Fibroblast of skin of back (primary cell): ENCODE measurements at places on chromosomes 5 and 9.

GRCh38 chr9:25677301-25678146 is 720 bp downstream of the TUSC1 start:
- DNase-seq = peak; percentile 81

DNA sequence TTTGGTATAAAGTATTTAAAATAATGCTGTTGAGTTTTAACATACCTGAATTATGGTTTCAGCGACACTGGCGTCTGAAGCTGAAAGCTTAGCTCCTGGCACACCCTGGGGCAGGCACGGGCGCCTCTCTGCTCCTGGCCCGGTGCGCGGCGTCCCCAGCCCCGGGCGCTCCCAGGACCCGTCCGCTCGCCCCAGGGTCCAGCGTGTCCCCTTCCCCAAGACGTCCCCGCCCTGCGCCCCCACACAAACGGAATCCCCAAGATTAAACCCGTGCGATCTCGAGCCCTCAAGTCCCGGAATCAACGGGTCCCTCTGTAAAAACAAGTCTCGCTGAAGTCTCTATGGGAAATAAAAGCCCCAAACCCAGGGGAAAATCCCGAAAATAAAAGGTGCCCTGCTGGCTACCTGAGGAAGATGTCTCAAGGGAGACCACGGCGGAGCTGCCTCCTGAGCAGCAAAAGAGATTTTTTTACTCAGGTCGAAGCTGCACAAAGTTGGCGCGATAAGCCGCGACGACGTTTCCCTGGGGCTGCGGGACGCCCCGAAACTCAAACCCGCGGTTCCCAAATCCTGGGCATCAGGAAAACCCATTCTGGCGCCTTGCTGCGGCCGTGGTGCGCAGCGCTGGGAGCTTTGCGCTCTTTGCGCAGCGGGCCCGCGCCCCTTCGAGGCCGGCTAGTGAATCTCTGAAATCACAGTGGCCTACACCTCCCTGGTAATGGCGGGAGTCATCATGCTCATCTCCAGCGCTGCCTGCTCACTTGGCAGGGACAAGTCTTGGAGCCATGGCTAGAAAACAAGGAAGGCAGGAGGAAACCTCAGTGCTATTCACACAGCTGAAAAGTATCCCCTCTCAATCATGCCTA is 6.3 kb upstream of the IFNA8 start:
- DNase-seq = no peak

DNA sequence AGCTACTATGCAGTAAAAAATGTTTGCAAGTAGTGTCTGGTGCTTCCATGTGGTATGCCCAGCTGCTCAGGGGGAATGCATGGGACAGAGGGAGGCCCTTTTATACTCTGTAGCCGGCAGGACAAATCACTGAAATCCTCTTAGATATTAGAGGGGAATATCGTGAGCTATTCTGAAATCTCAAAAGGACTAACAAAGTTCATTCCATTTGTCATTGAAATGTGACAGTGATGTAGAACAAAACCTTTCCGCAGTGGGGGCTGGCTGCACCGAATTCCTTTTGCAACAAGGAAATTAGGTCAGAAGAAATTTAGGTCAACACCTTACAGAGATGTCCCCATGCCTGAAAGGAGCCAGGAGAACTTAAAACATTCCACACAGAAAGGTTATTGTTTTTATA is 72.4 kb upstream of the MEF2C start:
- no peak for DNase-seq

GRCh38 chr5:10507575-10508096 is 56.2 kb upstream of the ANKRD33B start:
- DNase-seq = no peak

DNA sequence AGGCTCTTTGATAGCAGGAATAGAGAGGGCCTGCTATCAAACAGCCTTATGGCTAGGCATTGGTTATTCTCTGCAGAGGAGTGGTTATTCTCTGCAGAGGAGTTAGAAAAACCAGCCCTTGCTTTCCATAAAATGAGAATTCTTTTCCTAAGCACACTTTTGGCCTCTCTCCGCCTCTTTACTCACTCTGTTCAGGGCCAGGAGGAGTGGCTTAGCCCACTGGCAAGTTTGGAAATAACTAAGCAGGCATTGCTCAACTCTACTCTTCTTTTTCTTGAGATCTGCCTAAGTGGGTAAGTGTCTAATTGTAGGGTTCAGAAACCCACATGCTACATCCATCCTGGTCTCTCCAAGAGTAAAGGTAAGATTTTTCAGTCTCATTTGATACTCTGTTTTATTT is 341.7 kb downstream of the KIAA0825 start:
- no peak for DNase-seq

- DNase-seq = peak; percentile 12
Measured at GRCh38 chr9:79621916-79622575, 50.3 kb downstream of the TLE4 start.

- DNase-seq = peak; percentile 35
Measured at GRCh38 chr9:130535818-130536521, 43.4 kb upstream of the FUBP3 start.

GRCh38 chr9:97651646-97652045 is 18.0 kb downstream of the NCBP1 start:
- DNase-seq = no peak

DNA sequence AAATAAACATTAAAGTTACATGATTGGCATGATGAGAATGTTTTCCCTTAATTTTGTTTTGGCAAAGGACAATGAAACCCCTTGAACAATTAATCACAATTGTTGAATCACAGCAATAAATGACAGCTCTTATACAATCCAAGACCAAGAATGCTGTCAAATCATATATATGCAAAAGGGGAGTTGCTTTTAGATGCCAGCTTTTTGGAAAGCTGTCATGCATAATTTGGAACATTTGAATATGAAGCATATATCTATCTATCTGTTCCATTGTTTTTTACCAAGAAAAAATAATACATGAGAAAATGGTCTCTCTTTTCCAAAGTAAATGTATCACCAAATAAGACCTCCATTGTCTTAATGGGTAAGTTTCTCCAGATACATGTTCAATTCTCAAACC is 44.5 kb downstream of the SPOCK1 start:
- no peak for DNase-seq

GRCh38 chr5:143002459-143003327 is 232.5 kb downstream of the ARHGAP26 start:
- peak; percentile 85 for DNase-seq

GRCh38 chr5:168313596-168314204 is 22.3 kb downstream of the WWC1 start:
- no peak for DNase-seq

GRCh38 chr5:103033696-103034095 is 86.2 kb downstream of the GIN1 start:
- DNase-seq = no peak

- DNase-seq = peak; percentile 45
Measured at GRCh38 chr5:178356431-178356872, 123.8 kb upstream of the PHYKPL start.

DNA sequence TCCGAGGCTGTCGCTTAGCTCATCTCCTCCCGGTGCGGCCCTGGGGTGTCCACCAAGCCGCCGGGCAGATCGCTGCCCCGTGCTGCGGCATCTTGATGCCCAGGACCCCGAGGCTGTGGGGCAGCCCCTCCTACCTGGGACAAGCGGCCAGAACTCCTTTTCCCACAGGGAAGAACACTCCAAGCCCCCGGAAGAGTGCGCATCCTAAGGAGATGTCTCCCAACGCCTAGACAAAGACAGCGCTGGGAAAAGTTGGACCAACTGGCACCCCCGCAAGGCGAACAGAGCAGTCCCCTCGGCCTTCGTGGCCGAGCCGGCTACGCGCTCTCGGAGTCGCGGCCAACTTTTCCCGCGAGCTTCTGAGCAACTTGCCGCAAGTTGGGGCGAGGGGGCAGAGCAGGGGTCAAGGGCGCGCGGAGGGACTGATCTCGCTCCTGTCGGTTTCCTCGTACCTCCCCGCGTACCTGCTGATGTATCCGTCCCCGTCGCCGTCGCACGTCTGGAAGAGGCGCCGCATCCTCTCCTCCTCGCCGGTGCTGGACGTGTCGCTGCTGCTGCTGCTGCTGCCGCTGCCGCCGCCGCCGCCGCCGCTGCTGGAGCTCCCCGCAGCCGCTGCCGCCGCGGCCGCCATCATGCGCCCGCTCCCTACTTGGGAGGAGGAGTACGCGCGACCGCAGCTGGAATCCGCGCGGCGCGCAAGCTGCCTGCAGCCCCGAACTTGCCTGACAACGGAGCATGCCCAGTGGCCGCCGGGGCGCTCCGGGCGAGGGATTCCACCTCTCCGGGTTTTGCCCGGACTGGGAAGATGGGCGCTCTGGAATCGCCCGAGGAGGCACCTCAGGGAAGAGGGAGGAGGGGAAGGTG is at the start of gene MCC:
MCC (minus strand) TSS at position 673 of the 864 bp plus-strand sequence.
- peak; percentile 92 for DNase-seq

- no peak for DNase-seq
Measured at GRCh38 chr9:122371846-122372245, 1.0 kb downstream of the PTGS1 start.

- DNase-seq = peak; percentile 32
Measured at GRCh38 chr5:8458038-8458383, 589.1 kb downstream of the MTRR start.

DNA sequence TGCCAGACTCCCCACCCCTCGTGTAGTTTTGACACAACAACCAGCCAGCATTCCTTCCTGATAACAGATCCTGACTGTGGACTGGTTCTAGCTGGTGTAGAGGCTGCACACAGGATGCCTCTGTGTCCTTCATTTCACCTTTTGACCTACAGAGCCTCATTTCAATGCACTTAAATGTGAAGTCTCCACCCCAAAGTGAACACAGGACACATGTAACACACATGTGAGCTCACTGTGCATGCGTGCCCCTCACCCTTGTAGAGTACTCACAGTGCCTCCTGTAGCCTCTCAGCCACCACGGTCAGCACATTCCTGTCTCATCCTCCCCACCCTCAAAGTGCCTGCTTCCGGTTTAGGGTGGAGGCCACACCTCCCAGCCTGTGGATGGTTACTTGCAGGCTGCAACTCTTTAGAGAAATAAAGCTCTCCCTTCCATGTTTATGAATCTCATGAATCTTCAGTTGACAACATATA is 11.6 kb upstream of the NKD2 start:
- peak; percentile 35 for DNase-seq

DNA sequence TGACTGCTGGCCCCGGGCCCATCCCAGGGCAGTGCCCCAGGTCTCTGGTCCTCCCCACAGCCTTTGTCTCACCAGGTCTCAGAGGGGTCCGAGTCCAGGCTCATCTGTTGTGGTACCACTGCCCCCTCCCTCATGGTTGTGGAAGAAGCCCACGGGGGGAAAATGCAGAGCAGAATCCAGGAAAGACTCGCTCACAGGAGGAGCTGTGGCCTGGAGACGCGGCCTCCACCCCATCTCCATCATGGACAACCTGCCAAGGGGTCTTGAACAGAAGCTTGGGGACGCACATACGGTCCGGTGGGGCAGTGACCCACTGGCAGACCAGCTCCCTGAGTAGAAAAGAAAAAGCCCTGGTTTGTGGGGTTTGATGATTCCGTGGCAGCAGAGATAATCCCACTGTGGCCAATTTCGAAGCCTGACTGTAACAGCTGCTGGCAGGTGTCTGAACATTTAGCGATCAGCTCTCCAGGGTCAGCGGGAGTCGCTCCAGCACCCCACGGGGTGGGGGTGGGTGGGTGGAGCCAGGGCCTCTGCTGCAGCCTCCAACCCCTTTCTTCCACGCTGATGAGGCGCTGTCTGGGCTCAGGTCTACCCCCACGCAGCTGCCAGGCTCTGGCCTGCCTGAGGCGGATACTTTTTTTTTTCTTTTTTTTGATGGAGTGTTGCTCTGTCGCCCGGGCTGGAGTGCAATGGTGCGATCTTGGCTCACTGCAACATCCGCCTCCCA is 1.9 kb upstream of the GRIN1 start:
- DNase-seq = no peak

- no peak for DNase-seq
Measured at GRCh38 chr5:31273161-31273560, 79.7 kb downstream of the CDH6 start.

DNA sequence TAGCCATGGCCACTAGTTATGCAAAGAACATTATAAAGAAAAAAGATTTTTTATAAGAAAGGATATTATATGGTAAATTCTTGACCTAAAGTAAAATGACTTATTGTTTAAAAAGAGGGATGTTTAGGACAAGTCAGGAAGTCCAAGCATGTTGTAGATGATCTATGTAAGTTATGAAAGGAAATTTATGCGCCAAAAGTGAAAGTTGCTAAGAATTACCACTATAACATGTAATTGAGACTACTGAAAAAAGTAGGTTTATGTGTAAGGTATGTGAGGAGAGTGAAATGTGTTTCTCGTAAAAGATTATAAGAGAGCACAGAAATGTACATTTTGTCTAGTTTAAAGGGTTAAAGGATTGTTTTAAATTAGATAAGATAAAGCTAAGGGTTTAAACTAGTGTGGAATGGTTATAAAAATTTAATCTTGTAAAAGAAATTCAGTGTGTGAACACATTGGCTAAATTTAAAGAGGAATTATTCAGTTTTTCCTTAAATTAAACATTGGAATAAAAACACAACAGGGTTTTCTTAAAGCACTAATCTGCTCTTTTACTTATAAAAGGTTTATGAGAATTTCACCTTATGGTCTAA is 1100.4 kb upstream of the EDIL3 start:
- DNase-seq = no peak

GRCh38 chr9:36988848-36989247 is 45.2 kb downstream of the PAX5 start:
- DNase-seq = no peak

DNA sequence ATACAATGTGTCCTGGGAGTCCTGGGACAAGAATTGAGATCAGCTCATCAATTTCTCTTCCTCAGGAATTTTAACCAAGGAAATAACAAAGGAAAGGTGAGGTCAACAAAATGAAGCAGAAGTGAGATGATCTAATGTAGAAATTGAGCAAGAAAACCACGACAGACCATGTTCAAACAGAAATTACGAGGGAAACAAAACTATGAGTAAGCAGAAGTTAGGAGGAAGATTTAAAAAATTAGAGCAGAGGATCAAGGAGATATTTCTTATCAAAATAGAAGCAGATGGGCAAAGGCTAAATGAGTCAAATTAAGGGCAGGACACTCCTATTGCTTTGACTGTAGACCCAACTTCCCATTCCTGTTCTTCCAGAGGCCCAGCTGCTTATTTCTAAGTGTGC is 97.4 kb downstream of the HINT1 start:
- no peak for DNase-seq

GRCh38 chr5:6889030-6889429 is 175.8 kb downstream of the TENT4A start:
- no peak for DNase-seq

GRCh38 chr5:56950626-56951125 is 1.2 kb downstream of the MIER3 start:
- peak; percentile 70 for DNase-seq

- peak; percentile 6 for DNase-seq
Measured at GRCh38 chr5:137760719-137761516, 6.8 kb upstream of the HNRNPA0 start.

DNA sequence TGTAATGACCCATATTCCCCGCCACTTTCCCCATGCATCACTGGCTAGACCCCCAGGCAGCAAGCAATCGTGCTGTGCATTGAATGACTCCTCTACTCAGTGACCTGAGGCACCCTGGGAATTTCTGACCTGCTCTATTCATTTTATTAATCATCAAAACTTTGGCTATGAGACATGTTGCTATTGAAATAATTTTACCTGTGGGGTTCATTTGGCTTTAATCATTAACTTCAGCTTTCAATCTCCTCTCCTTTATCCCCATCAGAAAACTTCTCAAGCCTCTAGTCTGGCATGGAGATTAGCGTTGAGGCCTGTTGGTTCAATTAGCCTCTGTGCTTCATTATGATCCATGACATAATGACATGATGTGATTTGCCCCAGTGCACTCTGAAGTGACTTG is 429.0 kb downstream of the ZNF608 start:
- no peak for DNase-seq
